ENCODE measurements at places on chromosomes 6 and 20. TPM values are rescaled to one million over a fixed set of nuclear protein-coding genes. Genes with fewer than 3 reads are reported as not detected.
A peak's percentile ranks its signal among the peaks of the same experiment; 100 is the strongest.

DNA sequence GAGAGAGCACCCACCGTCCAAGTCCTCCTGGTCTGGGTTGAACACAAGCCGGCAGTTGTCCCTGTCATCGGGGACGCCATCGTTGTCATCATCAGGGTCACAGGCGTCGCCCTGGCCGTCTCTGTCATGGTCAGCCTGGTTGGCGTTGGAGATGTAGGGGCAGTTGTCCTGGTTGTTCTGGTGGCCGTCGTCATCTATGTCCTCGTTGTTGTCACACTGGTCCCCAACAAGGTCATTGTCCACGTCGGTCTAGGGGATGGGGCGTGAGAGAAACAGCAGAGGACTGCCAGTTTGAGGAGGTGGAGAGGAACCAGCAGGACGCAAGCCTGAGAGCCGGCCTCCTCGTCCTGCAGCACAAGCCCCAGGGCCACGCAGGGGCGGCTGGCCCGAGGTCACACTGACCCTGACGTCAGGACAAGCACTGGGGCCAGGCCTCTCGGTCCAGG, 28.5 kb downstream of the THBS2 start:
- DNase-seq = no peak

The SLC17A2 gene
- total RNA-seq = not detected

DNA sequence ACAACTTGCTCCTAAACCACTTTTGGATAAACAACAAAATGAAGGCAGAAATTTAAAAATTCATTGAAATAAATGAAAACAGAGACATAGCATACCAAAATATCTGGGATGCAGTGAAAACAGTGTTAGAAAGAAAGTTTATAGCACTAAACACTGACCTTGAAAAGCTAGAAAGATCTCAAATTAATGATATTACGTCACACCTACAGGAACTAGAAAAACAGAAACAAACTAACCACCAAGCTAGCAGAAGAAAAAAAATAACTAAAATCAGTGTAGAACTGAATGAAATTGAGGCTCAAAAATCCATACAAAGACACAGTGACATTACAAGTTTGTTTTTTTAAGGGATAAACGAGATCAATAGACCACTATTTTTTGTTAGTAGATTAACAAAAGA, 5.2 kb downstream of the DEFB128 start:
- no peak for DNase-seq

GRCh38 chr6:92701425-92702096, 717.8 kb downstream of the EPHA7 start:
- no peak for DNase-seq

The PXMP4 gene
- 3.3 TPM for total RNA-seq

DNA sequence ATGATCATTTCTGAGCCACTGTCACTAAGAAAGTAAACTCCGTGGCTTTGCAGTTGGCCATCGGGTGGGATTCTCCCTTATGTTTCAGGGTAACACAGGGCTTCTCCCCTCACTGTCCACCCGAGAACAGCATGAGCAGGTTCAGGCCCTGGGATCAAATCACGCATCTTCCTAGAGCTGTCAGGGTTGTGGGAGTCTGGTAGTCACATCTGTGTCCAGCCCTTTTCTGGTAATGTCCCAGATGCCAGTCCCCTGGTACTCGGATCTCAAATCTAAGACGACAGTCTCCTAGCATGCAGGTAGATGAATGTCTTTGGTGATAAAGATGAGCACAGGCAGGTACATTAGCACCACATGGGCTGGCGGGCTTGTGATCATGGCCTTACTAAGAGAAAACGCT, 4.8 kb downstream of the PXDC1 start:
- no peak for DNase-seq

- no peak for DNase-seq
Measured at GRCh38 chr6:12090714-12091113, 78.6 kb downstream of the HIVEP1 start.

DNA sequence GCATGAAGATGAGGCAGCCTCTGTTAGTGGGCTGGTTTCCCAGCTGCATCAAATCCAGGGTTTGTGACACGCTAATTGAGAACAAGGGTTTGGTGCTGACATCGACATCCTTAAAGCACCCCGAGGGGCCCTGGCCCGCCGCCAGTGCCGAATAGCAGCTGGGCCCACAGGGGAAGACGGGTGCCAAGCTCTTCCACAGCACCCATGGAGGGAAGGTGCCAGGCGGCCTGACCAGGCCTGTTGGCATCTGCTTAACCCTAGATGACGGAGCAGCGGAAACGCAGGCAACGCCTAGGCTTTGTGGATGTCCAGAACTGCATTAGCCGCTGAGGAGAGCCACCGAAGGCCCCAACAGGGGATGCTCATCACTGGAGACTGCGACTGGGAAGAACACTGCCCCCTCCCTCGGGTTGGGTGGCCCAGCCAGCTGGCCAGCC, 16.0 kb downstream of the UQCC2 start:
- no peak for DNase-seq

DNA sequence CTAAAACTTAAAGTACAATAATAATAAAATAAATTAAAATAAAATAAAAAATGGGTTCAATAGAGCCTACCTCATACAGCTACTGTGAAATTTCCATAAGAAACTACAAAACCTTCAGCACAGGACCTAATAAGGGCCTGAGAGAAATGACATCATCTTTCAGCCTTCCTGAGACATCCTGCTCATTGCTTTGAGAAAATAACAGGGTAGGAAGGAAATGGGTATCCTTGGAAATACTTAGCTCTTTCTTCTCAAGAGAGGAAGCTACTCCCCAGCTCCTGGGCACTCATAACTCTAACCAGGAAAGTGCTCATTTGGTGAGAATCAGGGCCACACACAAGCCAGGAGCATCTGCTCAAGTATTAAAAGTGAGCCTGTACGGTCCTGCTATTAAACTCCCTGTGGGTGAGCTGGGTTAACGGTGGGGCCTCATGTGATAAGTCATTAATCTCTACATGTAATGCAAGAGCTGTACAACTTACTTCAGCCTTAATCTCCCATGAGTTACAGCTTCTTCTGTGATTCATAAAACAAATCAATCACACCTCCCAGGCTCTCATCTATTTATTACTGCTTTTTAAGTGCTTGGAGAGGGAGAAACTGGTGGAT, 141.4 kb downstream of the MAFB start:
- DNase-seq = no peak

GRCh38 chr6:100833972-100834574, 47.1 kb downstream of the ASCC3 start:
- no peak for DNase-seq

GRCh38 chr6:34045771-34046170, 100.1 kb downstream of the GRM4 start:
- DNase-seq = no peak

GRCh38 chr6:47163536-47163935, 121.4 kb upstream of the ADGRF1 start:
- no peak for DNase-seq

DNA sequence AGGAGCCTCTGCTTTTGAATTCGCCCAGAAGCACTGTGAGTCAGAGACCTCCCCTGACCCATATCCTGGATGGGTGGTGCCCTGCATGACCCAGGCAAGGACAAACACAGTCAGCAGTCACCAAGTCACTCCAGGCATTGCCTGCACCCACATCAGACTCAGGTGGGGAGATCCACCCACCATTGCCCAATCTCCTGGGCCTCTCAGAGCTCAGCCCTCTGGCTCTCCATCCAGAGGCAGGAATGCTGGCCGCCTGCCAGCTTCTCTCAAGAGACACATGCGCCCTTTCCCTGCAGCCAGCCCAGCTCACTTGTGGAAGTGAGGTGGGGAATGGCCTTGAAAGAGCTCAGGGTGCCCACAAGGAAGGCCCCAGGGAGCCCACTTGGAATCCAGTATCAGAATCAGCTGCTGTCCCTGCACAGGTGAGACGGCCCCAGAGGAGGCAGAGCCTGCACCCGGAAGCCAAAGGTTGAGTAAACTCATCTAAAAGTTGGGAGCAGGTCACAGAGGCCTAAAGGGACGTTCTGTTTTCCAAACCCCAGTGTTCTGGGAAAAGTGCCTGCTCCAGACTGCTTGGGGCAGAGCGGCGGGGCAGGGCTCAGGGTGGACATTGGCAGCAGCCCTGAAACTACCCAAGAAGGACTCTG, 129.8 kb downstream of the PREX1 start:
- peak; percentile 86 for DNase-seq

The SSTR4 gene
- total RNA-seq = not detected

- peak; percentile 34 for DNase-seq
Measured at GRCh38 chr6:13289789-13290318, 38.5 kb downstream of the TBC1D7 start.

GRCh38 chr6:124961777-124962638, at the start of gene RNF217:
Gene RNF217, plus strand, starts transcription at chr6:124962437. Its CDS starts 108 bp downstream, at chr6:124962545.
- DNase-seq = peak; percentile 59

- DNase-seq = no peak
Measured at GRCh38 chr6:99026135-99026534, 78.4 kb upstream of the FBXL4 start.

The OTOR gene
- not detected for total RNA-seq

GRCh38 chr6:24980507-24981385, 45.0 kb upstream of the RIPOR2 start:
- DNase-seq = no peak

DNA sequence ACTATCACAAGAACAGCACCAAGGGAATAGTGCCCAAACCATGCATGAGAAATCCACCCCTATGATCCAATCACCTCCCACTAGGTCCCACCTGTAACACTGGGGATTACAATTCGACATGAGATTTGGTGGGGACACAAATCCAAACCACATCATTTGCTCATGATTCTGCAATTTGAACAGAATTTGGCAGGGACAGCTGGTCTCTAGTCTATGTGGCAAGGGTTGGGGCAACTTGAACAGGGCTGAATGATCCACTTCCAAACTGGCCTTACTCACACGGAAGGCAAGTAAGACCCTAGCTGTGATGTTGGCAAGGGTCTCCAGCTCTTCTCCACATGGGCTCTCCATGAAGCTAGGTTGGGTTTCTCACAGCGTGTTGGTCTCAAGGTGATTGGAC, 10.1 kb upstream of the FKBP5 start:
- DNase-seq = no peak

DNA sequence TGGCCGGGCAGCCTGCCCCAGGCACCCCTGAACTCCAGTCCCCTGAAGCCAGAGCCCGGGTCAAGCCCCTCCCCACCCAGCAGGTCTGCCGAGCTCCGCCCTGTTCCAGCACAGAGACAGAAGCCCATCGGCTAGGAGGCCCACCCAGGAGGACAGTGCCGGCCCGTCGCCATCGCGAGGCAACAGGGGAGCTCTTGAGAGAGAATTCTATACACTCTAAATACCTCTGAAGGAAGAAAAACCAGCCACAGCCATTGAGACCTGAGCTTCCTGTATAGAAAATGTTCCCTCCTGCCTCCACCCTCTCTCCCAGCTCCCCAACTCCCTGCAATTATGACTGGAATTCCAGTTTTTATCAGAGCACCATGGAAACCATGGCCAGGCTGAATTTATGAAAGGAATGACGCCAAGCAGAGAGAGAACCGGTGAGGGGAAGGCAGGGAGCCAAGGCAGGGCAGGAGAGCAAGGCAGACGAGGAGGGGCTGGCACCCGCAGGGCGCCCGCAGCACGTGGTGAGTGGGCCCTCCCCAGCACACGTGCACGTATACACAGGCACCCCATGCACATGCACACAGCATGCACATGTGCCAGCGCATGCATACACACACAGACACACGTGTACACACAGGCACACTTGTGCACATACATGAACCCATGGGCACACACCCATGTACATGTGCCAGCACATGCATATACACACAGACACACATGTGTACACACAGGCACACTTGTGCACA, 27.6 kb upstream of the MRGBP start:
- peak; percentile 67 for DNase-seq

DNA sequence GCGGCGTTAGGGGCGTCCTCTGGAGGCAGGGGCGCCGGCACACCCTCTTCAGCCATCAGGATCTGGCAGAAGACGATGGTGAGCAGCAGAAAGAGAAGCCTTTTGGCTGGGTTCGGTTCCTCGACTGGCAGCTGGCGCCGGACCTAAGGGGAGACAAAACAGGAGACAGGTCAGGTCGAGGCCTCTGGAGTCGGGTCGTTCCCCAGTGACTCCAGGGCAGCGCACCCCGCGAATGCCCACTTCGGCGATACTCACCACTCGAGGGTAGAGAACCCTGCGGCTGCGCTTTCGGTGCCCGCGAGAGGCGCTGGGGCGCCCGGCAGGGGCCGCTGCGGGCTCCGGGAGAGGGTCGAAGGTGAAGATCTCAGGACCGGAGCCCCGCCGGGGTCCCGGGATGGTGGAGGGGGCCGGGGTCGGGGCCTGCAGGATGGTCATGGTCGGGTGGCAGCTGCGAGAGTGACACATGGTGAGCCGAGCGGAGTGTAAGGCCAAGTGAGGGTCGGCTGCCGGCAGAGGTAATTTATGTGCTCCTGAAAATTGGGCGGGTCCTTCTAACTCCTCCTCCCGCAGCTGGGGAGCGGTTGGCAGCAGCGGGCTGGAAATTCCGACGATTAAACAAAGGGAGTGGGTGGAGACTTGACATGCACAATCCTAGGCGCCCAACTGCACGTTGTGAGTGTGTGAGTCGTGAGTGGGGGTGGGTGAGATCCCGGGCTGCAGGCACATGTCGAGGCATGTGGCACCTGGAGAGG, at the start of gene IER3:
Gene IER3 (minus strand): TSS at position 494 of the 752 bp plus-strand sequence. CDS start 29 bp downstream, at position 465.
- DNase-seq = peak; percentile 93

The MAS1 gene
- total RNA-seq = not detected

- DNase-seq = no peak
Measured at GRCh38 chr20:37518059-37518458, 3.0 kb upstream of the NNAT start.

- no peak for DNase-seq
Measured at GRCh38 chr6:138419766-138420165, 15.7 kb downstream of the HEBP2 start.

The PNPLA1 gene
- total RNA-seq = not detected

GRCh38 chr6:142693441-142693840, 251.5 kb downstream of the HIVEP2 start:
- DNase-seq = no peak

- no peak for DNase-seq
Measured at GRCh38 chr6:118739696-118740353, 88.4 kb upstream of the CEP85L start.

GRCh38 chr20:60667641-60668040, 584.4 kb upstream of the CDH4 start:
- DNase-seq = no peak

DNA sequence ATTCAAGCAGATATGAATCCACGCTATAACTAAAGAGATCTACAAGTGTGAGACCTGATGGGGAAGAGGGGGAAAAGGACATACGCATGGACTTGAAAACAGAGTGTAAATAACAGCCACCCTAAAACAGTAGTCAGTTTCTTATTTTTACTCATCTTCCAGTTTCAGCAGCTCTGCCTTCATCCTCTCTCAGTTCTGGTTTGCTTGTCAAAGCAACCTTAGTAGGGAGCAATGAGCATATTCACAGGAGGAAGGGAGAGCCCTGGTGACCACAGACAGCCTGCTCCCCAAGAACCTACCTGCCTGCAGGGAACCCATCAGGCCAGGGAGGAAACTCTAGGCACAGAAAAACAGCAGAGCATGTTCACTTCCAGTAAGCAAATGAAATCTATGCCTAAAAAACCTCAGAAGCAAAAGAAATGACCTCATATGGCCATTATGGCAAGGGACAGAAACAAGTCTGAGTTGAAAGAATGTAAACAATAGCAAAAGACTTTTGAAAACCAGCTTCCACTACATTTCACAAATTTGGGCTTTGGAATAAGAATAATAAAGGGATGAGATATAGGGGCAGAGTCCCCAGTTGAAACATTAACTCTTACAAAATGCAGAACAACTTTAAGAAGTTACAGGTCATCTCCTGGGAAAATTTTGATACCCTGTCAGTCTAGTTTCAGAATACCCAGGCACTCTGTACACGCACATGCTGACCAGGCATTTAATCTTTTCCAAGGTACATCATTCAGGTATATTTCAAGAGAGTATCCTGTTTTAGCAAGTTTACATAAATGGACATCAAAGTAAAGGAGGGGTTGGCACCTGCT, 120.8 kb upstream of the BCLAF1 start:
- DNase-seq = no peak
